ENCODE measurements at places on chromosomes 3 and 15.

DNA sequence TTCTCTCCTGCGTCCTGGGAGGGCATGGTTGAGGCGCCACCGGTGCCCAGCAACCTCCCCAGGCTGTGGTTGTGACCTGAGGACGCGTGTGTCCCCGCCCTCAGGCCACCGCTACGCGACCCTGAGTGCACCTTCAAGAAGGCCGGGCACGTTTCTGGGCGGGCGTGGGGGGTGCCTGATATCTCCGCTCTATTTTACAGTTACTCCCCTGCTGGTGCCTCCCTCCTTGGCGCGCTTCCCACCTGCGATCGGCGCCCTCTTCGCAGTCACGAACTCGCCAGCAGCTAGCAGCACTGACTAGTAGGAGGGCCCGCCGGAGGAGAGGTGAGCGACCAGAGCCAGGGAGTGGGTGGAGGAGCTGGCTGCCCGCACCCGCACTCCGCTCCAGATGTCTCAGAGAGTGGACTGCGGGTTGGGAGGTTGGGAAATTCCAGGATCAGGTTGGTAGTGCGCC, 43.2 kb upstream of the POLG start:
- DNase-seq = no peak

- DNase-seq = no peak
Measured at GRCh38 chr15:53323191-53323590, 436.3 kb downstream of the WDR72 start.

DNA sequence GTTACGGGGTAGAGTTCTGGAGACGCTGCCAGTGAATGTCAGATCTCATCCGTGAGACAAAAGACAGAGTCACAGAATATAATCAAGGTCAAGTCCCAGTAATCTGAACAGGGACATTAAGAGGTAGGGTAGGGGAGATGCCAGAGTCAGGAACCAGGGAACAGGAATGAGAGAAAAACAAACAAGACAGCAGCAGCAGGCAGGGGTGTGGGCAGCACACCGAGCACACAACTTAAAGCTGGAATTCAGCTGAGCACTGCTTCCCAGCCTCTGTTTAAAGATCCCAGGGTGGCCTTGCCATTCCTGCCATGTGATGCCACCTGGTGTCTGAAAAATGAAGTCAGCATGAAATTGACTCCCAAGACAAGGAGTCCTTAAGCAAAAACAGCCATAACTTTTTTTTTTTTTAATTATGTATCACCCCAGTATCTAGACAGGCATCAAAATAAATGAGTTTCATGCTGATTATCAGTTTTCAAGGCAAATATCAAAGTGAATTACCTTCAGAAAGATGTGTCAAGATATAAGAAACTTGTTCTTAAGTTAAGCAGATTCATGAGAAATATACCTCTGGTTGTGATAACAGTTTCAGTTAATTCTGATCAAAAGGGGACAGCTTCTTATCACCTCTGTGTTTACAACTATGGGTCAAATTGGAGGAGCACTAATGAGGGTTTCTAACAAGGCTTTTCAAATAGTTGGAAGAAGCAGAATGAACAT, 203.7 kb downstream of the SLC9A9 start:
- DNase-seq = peak; percentile 27

- no peak for DNase-seq
Measured at GRCh38 chr3:149883134-149883533, 70.1 kb downstream of the RNF13 start.

- no peak for DNase-seq
Measured at GRCh38 chr15:27867861-27868260, 231.3 kb downstream of the OCA2 start.
